ENCODE measurements at places on chromosomes 5 and 9.

DNA sequence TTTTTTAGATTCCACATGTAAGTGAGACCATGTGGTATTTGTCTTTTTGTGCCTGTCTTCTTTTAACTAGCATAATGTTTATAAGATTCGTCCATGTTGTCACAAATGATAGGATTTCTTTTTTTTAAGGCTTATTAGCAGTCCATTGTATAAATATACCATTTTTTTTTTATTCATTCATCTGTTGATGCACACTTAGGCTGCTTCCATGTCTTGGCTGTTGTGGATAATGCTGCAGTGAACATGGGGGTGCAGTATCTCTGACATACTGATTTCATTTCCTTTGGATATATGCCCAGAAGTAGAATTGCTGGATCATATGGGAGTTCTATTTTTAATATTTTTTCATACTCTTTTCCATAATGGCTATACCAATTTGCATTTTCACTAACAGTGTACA lies 48.7 kb downstream of the KIAA1958 start:
- DNase-seq, result no peak

GRCh38 chr5:83368835-83369234 lies 102.7 kb upstream of the VCAN start:
- DNase-seq, result no peak

GRCh38 chr9:33125871-33126823 lies 41.0 kb downstream of the B4GALT1 start:
- DNase-seq, result peak; percentile 66

DNA sequence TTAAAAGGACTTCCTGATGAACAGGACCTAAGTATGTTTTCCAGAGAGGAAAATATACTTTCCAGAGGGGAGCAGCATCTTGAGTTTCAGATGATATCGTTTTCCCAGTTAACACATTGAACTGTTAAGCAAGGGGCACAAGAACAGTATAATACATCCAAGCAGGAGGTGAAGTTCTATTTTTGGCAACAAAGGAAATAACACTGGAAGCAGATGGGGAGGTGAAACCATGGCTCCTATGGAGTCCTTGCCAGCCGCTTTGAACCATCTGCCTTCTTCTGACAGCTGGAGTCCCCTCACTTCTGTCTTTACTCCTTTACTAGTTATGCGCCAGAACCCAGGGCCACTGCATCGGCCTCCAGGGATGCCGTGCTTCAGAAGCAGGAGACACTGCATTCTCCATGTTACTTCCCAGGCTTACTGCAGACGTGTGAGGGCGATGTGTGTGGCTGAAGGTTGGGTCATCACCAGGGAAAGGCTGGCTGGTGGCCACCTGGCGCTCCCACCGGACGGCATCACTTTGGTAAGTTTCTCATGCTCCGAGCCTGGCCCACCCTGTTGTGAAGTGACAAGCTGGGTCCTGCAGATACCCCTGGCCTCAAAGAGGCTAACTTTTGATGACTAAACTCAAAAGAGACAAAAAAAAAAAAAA lies 77.8 kb downstream of the TTLL11 start:
- no peak for DNase-seq

DNA sequence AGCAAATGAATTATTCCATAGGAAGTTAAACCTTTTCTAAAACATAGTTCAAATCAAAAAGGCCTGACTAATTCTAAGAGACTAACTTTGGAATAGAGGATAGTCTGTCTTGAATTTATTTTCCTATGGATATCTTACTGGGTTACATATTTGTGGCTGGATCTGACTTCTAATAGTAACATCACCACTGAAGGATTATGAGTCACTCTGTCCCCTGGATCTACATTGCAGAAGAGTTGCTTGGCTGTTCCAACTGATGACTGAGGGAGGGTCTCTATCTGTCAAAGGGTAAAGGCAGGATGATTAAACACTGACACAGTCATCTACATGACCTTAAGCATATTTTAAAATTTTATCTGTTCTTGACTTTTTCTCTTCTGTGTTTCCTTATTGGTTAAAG lies 119.6 kb upstream of the FST start:
- no peak for DNase-seq

DNA sequence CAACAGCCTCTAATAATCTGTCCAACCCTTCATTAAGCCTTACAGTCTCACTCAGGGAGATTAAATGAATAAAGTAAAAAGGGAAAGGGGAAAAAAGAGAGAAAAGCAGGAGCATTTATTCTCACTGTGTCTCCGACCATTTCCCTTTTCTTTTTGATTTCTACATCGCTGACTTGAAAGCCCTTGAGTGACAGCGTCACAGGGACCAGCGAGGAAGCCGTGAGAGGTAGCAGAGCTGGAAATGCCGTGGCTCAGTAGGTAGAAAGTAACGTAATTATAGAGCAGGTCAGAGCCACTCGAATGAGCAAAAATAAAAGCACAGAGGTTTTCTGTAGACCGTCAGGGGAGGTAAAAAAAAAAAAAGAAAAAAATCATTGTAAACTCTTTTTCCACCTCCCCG lies 52.4 kb downstream of the ASS1 start:
- DNase-seq, result no peak

DNA sequence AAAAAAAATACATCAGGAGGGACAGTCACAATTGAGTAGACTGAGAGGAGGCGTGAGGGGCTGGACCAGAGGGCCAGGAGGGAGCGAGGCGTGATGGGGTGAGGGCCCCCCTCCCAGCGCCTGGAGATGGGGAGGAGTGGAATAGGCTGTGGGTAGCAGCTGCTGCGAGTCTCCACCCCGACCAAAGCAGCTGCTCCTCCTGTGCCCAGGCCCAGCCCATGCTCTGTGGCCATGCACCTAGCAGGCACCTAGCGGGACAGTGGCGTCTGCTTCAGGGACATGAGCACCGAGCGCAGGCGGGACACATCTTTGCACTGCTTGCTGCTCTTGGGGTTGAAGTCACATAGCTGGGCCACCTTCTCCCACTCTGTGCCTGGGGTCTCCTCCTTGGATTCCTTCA lies 4.0 kb downstream of the HIGD2A start:
- no peak for DNase-seq

DNA sequence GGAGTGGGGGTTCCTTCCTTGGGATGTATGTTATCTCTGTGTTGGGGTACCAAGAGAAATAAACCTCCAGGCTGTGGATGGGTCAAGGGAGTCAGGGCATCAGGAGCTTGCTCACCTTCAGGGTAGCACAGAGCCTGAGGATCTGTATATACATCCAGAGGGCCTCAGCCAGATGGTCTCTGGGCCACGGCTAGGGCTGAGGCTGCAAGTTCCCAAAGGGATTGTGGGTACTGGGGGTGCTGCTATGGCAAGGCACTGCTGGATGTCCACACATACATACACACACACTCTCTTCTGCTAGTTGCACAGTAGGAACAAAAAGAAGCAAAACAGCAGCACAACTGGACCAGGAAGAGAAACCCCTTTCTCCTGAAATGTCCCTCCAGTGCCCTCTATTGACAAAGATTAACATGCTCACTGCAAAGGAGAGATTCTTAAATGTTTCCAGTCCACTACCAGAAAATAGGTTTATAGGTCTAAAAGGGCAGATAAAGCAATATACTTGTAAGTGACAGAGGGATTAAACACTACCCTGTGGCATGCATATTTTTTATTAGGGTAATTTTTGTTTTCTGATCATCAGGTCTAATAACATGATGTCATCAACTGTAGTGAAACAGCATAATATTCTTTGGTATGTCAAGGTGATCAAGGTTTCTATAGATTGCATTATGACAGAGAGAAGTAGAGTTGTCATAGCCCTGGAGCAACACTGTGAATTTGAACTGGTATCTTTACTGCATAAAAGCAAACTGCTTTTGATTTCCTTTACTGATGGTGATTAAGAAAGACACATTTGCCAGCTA lies 56.3 kb upstream of the KCNN2 start:
- no peak for DNase-seq

DNA sequence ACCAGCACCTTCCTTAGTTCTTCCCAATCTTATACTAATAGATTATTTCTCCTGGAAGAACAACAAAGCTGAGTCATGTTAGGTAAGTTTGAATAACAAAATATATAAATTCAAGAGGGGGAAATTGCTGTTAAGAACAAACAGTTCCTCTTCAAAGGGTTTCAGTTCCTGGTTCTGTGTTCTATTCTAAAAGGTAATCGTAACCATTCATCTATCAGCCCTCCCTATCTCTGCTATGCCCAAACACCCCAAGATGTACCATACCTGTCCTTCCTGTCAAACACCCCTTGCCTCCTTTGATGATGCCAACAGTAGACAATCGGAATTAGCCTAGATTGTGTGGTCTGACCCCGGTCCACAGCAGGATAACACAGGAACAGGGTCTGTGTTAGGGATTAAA lies 4.2 kb upstream of the RNF180 start:
- no peak for DNase-seq

- DNase-seq, result no peak
These were observed 103.4 kb downstream of the CFAP95 start for GRCh38 chr9:69923972-69924371.

- DNase-seq, result no peak
These were observed 1.1 kb downstream of the ERCC6L2 start for GRCh38 chr9:95876595-95876994.

GRCh38 chr9:78031444-78031892 lies at the start of gene GNAQ:
TSS of gene GNAQ (minus strand) at chr9:78031811. CDS start at chr9:78031235, 576 bp downstream.
- DNase-seq, result no peak

- DNase-seq, result no peak
These were observed 164.9 kb upstream of the PAPPA start for GRCh38 chr9:115988701-115989100.

- DNase-seq, result no peak
These were observed 173.7 kb downstream of the RMI1 start for GRCh38 chr9:84154320-84154719.

DNA sequence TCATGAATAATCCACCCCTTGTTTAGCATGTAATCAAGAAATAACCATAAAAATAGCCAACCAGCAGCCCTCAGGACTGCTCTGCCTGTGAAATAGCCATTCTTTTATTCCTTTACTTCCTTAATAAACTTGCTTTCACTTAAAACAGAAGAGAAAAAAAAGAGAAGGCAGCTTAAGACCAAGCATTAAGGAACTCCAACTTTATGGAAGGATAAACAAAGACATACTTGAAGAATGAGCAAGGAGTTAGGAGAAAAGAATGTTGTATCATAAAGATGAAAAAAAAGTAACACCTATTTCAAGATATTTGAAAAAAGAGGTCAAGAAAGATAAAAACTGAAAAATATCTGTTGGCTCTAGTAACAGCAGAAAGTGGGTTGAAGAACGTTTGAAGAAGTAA lies 107.6 kb downstream of the RNF180 start:
- no peak for DNase-seq

All from CD4-positive, alpha-beta T cell treated with Interleukin-1 beta for 1 hour (primary cell).